ENCODE measurements at places on chromosomes 2 and 18.

- peak; percentile 89 for DNase-seq
These were observed at the start of gene SPTBN1 for GRCh38 chr2:54455563-54456361. Gene SPTBN1, plus strand, starts transcription at chr2:54456327. Its CDS starts 70,092 bp downstream, at chr2:54526419.

DNA sequence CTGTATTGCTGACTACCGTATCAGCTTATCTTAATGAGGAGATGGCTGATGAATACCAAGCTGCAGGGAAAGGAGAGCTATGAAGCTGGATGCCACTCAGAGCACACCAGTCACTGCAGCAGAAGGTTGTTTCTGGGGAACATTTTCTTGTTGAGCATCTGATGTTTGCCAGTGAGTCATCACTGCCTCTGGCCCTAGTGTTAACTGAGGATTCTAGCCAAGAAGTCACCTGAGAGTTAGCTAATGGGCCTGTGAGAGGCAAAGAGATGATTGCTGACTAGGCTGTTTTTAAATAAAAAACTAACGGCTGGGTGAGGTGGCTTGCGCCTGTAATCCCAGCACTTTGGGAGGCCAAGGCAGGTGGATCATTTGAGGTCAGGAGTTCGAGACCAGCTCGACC lies 37.9 kb downstream of the CCDC150 start:
- DNase-seq, result no peak

DNA sequence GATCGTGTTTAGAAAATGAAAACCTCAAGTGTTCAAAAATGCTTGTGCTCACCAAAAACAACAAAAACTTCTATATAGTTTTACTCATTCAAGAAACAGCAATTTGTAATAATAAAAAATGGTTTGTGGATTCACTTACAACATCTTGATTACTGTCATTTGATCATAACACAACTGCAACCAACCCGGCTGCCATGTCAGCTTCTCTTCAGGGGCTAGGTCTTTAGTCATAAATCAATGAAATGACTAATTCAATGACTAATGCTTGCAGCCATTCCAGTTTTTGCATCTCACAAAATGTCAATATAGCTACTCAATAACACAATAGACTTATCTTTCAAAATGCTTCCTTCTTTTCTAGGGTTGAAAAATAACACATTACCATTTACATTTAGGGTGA lies 128.0 kb downstream of the OLA1 start:
- no peak for DNase-seq

DNA sequence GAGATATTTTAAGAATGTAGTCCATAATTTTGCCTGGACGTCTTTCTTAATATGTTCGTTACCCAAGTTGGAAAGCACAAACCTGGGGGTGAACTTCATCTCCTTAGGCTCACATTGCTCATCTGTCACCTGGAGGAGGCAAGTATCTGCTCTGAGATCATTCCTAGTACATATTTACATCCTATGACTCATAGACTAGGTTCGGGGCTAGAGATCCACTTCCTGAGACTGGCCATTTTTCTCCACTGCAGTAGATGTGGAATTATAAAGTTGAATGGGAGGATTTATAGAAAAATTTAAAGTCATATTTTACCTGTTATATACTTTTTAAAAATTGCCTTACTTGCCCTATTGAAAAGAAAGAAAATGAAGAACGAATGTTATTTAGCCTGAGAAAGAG lies 77.5 kb upstream of the PROKR1 start:
- DNase-seq, result no peak

DNA sequence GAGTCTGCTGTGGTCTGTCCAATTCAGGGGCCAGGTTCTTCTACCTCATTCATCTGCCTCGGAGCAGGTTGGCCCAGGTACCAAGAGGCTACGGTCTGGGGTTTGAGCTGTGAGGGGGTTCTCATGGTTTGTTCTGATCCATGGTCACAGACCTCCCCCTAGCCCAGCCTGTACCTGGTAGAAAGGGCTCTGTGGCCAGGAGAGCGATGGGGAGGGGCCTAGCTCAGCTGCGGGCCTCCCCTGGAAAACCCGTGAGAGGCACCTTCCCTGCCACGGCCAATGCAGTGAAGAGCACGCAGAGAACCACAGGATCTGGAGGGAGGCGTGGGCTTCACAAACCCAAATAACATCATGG lies 19.6 kb upstream of the ALLC start:
- DNase-seq, result no peak

- DNase-seq, result no peak
These were observed 93.6 kb downstream of the SCN9A start for GRCh38 chr2:166282154-166282553.

- DNase-seq, result no peak
These were observed 350.3 kb upstream of the HS6ST1 start for GRCh38 chr2:128668946-128669345.

Data from SK-N-DZ (cell line).